Fibroblast of pulmonary artery (primary cell): ENCODE measurements at places on chromosomes 12 and 14.

DNA sequence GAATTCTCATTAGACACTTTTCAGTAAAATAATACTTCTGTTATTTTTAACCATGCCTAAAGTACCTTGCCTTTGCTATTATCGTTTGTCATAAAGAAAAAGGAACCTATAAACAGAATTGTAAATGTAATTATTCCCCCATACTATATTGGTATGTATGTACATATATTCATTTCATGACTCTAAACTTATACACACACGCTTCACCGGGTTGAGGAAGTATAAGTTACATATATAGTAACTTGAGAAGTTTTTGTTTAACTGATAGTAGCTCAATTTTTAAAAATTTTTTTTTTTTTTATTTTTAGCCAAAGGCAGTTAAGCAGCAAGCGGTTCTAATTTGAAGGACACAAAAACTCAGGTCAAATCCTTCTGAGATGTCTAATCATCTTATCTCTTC lies 107.6 kb downstream of the PLEKHG7 start:
- no peak for DNase-seq

DNA sequence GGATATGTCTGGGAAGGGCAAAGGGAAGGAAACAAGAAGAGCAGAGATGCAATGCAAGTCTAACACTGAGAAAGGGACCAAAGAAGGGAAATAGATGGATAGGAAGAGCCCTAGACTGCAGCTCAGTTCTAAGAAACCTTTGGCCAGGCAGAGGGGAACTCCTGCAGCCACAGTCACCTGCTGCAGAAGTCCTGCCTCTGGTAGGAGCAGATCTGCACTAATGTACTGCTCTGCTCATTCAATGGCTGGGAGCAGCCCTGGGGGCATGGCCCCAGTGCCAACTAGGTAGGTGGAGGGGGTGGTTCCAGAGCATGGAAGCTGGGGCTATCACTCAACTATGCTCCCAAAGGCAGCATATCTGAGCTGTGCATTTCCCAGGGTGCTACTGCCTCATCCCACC lies 388.9 kb downstream of the PCNX1 start:
- DNase-seq, result no peak

- no peak for DNase-seq
Measured at GRCh38 chr12:83122623-83122934, 435.9 kb downstream of the TMTC2 start.

DNA sequence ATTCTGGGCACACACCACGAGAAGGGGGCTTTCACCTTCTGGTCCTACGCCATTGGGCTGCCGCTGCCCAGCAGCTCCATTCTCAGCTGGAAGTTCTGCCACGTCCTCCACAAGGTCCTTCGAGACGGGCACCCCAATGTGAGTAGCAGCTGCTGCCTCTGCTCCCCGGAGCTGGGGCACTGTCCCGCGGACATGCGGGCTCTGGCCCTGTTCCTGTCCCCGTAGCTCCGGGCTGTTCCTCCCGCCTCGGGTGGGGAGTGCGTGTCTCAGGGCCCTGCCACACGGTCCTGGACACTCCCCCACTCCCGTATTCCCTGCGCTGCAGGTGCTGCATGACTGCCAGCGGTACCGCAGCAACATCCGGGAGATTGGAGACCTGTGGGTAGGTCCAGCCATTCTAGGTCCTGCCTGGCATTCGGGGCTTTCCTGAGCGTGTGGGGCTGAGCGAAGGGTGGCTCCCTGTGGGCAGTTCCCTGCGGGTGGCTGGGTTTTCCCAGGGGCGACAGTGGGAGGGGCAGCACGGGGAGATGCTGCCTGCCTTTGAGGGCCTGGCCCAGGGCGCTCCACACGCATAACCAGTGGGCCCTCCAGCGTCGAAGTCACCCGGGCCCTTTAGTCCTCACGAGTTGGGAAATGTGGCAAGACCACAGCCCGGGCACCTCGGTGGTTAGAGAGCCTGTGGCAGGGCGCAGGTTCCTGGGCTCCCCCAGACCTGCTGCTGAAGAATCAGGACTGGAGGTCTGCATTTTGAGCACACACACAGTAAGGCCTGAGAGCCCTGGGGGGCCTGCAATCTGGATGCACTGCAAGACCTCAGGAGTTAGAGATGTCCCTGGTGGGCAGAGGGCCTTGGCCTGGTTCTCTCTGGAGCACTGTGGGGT lies 13.5 kb downstream of the HIP1R start:
- no peak for DNase-seq

DNA sequence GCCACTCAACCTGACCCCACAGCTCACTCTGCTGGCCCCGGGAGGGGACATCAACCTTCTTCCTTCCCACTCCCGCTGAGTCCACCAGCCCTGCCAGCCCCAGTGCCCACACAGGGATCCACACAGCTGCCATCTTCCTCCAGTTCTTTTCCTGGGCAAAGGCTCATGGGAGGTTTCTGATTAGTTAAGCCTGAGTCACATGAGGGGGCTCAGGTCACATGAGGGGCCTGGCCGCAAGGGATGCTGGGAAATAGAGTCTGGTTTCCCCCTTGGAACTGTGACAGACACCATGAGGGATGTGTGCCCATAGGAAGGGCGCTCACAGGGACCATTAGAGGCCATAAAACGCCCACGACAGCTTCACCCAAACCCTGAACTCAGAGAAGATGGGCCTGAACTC lies 228.7 kb upstream of the SFSWAP start:
- DNase-seq, result no peak

- no peak for DNase-seq
Measured at GRCh38 chr12:27530157-27530922, 6.3 kb downstream of the PPFIBP1 start.

- no peak for DNase-seq
Measured at GRCh38 chr12:89087149-89087825, 265.0 kb downstream of the DUSP6 start.

- DNase-seq, result no peak
Measured at GRCh38 chr12:124525455-124525854, 42.0 kb downstream of the NCOR2 start.

DNA sequence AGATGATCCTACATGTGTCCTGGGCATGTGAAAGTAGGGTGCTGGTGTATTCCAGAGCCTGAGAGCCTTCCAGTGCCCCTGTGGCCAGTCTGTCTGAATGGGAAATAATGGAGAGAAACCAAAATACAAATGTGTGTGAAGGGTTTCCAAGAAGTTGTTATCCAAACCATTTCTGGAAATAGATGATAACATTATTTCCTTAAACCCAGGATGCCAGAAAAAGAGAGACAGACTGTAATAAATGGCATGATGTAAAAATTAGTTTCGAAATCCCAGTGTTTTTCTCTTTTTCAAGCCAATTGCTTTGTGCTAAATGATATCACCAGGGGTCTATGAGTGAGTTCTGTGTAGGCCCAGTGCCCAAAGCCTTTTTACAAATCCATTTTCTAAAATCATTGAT lies 175.3 kb downstream of the PHLDA1 start:
- DNase-seq, result peak; percentile 83

- DNase-seq, result no peak
Measured at GRCh38 chr14:49896966-49897365, 4.1 kb downstream of the ARF6 start.

GRCh38 chr14:21668377-21668776 lies 5.2 kb downstream of the OR4E1 start:
- DNase-seq, result peak; percentile 86

DNA sequence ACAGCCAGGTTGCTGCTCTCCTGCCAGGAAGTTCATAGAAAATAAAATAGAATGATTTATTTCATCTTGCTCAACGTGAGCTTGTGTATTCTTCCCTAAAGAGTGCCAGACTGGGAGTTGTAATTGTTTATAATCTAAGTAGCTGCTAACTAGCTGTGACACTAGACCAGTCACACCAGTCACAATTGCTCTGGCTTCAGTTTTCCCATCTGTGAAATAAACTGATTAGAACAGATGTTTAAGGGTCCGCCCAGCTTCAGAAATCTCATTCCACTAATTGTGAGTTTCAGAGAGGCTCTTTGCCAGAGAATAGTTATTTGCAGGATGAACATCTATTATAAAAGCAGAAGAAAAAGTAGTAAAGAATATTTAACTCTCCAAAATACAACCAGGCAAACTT lies 55.6 kb upstream of the ZDHHC17 start:
- no peak for DNase-seq

- no peak for DNase-seq
Measured at GRCh38 chr12:104598342-104599271, 141.9 kb downstream of the CHST11 start.

DNA sequence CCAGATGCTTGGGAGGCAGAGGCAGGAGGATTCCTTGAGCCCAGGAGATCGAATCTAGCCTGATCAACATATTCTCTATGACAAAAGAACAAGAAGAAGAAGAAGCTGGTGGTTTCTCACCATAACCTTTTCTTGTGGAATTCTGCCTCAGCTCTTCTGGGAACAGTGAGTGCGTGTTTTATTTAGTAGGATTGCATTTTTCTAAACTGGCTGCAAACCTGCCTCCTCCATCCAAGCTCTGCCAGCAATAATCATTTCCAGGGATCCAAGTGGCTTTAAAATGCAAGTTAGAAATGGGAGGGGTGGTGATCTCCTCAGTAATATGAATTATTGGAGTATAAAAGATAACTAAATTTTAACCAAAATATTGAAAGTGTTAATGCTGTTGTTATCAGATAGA lies 46.1 kb upstream of the MMP17 start:
- DNase-seq, result no peak

DNA sequence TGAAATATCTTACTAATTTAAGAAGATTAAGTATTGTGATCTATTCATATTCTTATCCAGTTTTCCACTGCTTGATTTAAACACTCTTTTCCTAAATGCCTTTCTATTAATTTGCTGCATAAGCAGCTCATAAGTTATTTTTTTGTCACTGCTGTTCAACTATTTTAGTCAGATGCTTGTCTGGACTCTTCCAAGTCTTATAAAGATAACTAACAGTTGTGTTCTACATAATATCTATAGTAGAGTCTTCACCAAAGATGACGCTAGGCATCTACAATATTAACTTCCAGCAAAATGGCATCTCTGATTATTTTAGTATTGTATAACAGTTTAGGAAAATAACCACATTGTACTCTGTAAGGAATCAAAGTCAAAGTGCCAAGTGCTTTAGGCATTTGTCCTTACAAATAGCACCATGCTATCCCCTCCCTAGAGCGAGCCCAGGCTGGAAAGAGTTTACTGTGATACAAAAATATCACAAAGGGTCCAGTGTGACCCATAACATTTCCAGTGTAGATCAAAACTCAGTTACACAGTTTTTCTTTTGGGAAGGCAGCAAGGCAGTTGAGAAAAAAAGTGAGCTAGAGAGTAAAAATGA lies 98.2 kb downstream of the DENND5B start:
- no peak for DNase-seq

DNA sequence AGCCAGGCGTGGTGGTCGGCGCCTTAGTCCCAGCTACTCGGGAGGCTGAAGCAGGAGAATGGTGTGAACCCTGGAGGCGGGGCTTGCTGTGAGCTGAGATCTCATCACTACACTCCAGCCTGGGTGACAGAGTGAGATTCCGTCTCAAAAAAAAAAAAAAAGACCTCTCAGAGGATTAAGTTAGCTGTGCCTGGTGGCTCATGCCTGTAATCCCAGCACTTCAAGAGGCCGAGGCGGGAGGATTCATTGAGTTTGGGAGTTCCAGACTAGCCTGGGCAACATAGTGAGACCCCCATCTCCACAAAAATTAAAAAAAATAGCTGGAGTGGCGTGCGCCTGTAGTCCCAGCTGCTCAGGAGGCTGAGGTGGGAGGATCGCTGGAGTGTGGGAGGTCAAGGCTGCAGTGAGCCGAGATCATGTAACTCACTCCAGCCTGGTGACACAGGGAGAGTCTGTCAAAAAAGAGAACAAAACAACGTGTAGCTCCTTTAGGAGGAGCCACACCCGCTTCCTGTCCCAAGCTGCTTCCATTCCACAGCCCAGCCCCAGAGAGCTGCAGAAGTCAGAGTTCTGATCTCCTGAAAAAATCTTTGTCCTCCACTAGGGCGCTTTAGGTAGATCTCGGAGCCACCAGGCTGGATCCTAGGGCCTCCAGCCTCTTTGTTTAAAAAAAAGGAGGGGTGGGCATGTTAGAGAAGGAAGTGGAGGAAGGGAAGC lies 11.5 kb upstream of the ULK1 start:
- no peak for DNase-seq

DNA sequence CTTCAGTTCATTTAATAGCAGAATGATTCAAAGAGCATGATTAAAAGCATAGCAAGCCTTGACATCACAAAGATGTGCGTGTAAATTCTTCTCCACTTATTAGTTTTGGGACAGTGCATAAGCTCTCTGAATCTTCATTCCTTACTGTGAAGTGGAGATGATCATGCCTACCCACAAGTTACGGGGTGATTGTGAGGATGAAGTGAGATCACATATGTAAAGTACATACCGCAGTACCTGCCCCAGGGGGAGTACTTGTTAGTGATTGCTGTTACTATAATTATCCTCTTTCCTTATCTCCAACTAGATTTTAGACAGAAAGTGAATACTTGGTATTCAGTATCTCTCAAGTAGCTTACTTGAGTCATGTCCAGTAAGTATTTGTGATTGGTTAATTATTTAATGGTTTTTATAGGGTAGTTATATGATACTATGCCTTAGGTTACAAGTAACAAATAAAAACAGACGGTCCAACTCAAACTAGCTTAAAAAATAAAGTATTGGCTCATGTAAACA lies 6.0 kb downstream of the RAD9B start:
- DNase-seq, result no peak

DNA sequence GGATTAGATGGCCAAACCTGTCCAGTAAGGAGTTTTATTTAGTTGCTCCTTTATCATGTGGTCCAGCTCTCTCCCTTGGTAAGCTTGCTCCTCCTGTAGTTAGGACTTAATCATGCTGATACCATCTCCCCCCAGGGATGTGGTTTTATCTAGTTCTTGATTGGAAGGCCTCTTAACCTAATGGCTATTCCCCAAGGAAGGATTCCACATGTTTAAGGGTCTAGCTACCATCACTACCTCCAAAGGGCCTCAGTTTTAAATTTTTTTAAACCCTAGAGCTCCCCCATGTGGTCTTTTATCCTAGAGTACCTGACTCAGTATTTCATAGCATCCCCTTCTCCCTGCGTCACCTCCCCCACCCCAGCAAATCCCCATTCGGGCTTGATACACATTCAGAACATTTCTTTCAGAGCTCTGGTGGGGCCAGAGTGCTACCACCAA lies 22.5 kb downstream of the MAP3K12 start:
- DNase-seq, result peak; percentile 44

DNA sequence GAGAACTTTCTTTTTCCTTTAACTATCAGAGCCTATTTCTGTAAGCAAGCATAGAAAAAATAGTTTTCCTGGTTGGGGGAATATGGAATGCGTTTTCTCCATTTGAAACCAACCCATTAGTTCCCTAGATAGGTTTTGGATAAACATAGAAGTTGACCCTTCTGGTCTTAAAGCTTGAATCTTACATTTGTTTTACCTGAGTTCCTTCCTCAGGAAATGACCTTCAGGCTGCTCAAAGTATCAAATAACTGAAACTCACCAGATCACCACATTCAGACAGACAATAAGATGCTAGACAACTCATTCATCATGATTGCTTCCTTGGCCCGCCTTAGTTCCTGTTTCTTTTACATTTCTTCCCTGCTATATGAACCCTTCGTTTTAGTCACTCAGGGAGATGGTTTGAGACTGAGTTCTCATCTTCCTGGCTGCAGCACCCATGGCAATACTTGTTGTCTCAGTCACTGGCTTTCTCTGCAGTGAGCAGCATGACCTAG lies 52.2 kb downstream of the LRP6 start:
- DNase-seq, result peak; percentile 19

- DNase-seq, result no peak
Measured at GRCh38 chr14:60002819-60003492, 83.0 kb downstream of the LRRC9 start.

- DNase-seq, result no peak
Measured at GRCh38 chr12:106269150-106269771, 21.4 kb upstream of the CKAP4 start.
